ENCODE measurements at places on chromosomes 3 and 15.

GRCh38 chr3:11601446-11602238 is 42.1 kb downstream of the VGLL4 start:
- H3K36me3 ChIP-seq = no peaks in the 10 kb centered on the region
- no peaks in the 10 kb centered on the region for H3K27me3 ChIP-seq
- H3K4me3 ChIP-seq = no peak overlapping the region
- H3K4me1 ChIP-seq = peaks cover 3% of the 10 kb centered on the region

DNA sequence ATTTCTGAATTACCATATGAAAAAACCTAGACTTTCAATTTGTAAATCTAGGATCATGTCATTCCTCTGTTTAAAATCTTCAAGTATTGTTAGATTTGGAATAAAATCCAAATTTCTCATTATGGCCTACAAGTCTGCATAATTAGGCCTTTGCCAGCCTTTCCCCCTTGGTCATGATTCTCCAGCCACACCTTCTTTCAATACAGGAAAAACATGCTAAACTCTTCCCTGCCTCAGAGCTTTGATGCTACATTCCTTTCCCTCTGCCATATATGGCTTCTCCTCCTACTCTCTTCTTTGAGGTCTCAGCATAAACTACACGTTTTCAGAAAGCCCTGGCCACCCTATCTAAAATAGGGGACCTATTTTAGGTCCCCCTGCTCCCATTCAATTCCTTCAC is 48.5 kb downstream of the TM6SF1 start:
- H3K27me3 ChIP-seq = no peaks in the 10 kb centered on the region
- H3K27ac ChIP-seq = no peak overlapping the region
- no peaks in the 10 kb centered on the region for H3K4me1 ChIP-seq
- no peak overlapping the region for H3K4me3 ChIP-seq

GRCh38 chr3:150627557-150627956 is 24.4 kb downstream of the SELENOT start:
- H3K27ac ChIP-seq = no peak overlapping the region
- no peaks in the 10 kb centered on the region for H3K27me3 ChIP-seq
- H3K36me3 ChIP-seq = peaks cover 10% of the 10 kb centered on the region
- no peak overlapping the region for H3K4me3 ChIP-seq
- H3K4me1 ChIP-seq = no peaks in the 10 kb centered on the region

DNA sequence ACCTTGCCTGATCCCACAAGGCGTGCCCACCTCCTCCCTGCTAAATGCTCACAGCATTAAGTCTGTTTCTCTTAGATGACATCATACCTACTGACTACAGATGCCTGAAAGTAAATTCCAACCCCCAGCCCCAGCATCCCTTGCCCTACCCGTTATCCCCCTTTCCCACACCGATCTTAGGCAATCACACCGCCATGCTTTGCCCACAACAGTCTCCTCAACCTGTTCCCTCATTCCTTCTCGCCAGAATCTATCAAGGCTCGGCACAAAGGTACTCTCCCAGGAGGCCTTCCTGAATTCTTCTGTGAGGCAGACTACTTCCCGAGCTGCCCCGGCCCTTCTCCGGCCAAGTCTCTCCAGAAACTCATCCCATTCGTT is 789 bp upstream of the SEC61A1 start:
- no peak overlapping the region for H3K27ac ChIP-seq
- peak overlapping the region; percentile 58 for H3K4me3 ChIP-seq
- peaks cover 16% of the 10 kb centered on the region for H3K4me1 ChIP-seq
- no peaks in the 10 kb centered on the region for H3K27me3 ChIP-seq

DNA sequence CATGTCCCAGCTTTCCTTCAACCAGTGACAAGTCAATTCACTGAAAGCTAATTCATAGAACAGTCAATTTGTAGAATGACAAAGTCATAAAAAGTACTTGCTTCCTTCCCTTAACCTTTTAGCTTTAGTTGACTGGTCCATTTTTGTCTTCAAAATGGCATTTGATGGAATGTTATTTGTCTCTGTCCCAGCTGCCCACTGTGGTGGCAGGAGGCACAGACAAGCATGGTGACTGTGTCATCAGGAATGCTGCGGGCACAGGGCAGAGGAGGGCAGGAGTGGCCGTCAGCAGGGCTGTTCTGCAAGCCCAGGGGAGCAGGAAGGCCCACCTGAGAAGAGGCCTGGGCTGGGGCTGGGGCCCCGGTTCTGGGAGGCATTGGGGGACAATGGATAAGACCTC is 10.0 kb downstream of the IQSEC1 start:
- H3K27ac ChIP-seq = no peak overlapping the region
- no peaks in the 10 kb centered on the region for H3K4me1 ChIP-seq
- H3K4me3 ChIP-seq = no peak overlapping the region
- H3K36me3 ChIP-seq = no peaks in the 10 kb centered on the region
- no peaks in the 10 kb centered on the region for H3K27me3 ChIP-seq

GRCh38 chr3:3893590-3893989 is 94.4 kb downstream of the LRRN1 start:
- no peaks in the 10 kb centered on the region for H3K4me1 ChIP-seq
- no peaks in the 10 kb centered on the region for H3K27me3 ChIP-seq
- H3K36me3 ChIP-seq = no peaks in the 10 kb centered on the region
- H3K27ac ChIP-seq = no peak overlapping the region
- no peak overlapping the region for H3K4me3 ChIP-seq

DNA sequence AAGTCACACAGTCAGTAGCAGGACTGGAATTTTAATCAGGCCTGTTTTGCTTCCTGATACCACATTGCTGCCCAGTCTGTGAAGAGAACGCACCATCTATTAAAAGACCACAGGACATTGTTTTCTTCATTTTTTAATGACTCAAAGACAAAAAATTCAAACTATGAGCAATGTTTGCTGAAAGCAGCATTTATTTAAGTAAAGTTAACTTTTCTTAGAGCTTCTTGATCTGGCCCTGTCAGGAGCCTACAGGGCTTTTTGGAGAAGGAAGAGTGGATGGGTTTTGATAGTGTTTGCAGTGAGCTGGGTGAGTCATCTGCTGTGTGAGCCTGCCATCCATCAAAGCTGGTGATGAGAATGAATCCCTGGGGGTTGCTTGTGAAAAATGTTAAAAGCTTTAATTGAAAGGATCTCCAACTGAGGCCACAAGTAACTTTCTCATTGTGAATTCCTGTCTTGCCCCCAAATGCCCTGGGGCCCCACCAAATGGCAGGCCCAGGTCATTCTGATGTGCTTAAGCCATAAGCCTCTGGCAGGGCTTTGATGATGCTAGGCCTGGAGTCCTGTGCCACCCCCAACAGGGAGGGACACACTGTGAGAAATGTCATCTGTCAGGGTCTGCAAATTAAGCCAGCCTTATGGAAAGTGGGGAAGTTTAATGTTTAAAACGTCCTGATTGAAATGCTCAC is 136.2 kb upstream of the PFN2 start:
- DNase-seq = no peak
- H3K4me3 ChIP-seq = no peak overlapping the region
- no peaks in the 10 kb centered on the region for H3K36me3 ChIP-seq
- peaks cover 7% of the 10 kb centered on the region for H3K4me1 ChIP-seq
- H3K27me3 ChIP-seq = no peaks in the 10 kb centered on the region
- no peak overlapping the region for H3K27ac ChIP-seq

- H3K4me1 ChIP-seq = peaks cover 10% of the 10 kb centered on the region
- no peak for DNase-seq
- H3K36me3 ChIP-seq = no peaks in the 10 kb centered on the region
- no peaks in the 10 kb centered on the region for H3K27me3 ChIP-seq
Measured at GRCh38 chr3:159861369-159861987, 127.2 kb upstream of the IL12A start.

DNA sequence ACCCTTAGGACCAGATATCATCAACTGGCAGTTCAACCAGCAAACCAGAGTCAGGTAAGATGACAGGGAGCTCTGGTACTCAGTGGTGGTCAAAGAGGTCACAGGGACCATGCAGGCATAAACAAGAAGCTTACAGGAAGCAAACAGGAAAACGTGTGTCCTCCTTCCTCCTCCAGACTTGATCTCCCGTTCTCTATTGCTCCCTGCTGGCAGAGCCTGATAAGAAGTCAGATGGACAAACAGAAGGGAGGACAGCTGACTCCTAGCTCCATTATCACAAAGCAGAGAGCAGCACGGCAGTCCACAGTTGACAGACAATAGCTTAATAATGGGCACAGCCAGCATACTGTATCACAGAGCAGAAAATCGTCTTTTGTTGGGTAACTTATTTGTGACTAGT is 156.5 kb upstream of the SLC2A2 start:
- no peak for DNase-seq
- H3K27ac ChIP-seq = no peak overlapping the region
- H3K27me3 ChIP-seq = no peaks in the 10 kb centered on the region
- no peak overlapping the region for H3K4me3 ChIP-seq
- no peaks in the 10 kb centered on the region for H3K36me3 ChIP-seq
- H3K4me1 ChIP-seq = no peaks in the 10 kb centered on the region

DNA sequence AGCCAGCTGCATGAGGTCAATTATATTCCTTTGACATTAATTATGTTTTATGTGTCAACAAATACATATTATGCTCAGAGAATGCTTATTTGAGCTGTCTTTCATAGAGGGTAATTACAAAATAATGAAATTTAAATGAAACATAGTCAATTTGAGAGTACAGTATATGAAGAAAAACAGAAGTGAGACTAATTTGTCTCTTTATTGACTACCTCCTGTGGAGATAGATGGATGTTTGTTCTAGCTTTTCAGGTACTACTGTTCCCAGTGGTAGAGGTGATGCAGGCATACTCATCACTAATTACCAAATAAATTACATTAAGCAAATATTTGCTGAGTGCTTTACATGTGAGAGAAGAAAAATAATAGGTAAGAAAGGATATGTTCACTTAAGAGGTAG is 1129.6 kb downstream of the OTOL1 start:
- H3K4me1 ChIP-seq = no peaks in the 10 kb centered on the region
- no peak overlapping the region for H3K27ac ChIP-seq
- no peak for DNase-seq
- no peak overlapping the region for H3K4me3 ChIP-seq
- H3K36me3 ChIP-seq = no peaks in the 10 kb centered on the region
- H3K27me3 ChIP-seq = no peaks in the 10 kb centered on the region

DNA sequence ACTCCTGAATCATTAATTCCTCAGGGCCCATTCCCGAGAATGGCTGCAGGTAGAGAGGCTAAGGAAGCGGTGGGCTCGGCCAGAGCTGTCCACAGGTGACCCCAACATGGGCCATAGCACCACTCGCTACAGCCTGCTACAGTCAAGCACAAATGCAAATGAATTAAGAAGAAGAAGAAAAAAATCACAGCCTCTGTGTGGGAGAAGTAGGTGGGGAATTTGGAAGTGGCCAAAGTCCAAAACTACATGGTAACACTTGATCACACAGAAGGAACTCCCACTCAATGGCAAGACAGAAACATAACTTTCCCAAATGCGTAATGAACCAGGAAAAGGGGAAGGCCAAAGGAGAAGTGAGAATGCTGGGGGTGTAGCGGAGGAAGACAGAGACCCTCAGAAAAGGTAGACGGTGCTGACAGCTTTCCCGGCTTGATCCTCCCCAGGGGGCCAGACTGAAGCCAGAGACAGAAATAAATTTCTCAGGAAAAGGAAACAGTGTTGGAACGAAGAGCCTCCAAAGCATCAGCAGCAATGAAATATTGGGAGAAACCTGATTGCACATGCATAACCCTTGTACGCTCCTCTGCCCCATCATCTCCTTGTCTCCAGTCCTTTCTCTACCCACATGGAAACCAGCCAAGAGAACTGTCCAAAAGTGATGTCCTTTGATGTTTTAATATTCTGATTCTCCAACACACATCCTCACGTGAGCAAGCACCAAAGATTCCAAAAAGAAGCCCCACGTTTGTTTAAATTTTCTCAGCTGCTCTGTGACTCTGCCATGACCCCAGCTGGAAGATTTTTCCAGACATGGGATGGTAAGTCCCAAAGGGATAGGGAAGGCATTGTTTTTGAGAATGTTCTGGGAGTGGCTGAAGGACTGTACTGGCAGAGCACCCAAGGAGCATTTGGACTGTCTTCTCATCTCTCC is 107.6 kb downstream of the OXNAD1 start:
- no peaks in the 10 kb centered on the region for H3K27me3 ChIP-seq
- H3K27ac ChIP-seq = peak overlapping the region; percentile 77
- DNase-seq = no peak
- peaks cover 6% of the 10 kb centered on the region for H3K4me1 ChIP-seq
- no peaks in the 10 kb centered on the region for H3K36me3 ChIP-seq

DNA sequence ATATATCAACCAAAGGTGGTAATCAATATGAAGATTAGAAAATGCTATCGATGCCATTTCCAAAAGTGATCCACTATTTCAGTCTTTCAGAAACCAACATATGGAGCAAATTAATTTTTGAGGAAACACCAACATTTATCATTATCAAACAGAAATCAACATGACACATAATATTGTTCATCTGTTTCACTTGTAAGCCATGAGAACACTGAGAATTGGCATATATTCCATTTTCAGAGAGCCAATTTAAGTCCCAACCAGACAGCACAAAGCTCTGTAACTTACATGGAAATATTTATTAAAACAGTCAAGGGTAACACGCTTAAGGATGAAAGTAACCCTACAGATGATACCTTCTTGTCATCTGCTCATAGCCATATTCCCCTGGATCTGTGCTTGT is 37.6 kb upstream of the STRIT1 start:
- no peak overlapping the region for H3K27ac ChIP-seq
- no peaks in the 10 kb centered on the region for H3K4me1 ChIP-seq
- H3K4me3 ChIP-seq = no peak overlapping the region

GRCh38 chr15:58288592-58288991 is 143.2 kb upstream of the LIPC start:
- H3K27me3 ChIP-seq = no peaks in the 10 kb centered on the region
- DNase-seq = no peak
- no peak overlapping the region for H3K27ac ChIP-seq
- no peaks in the 10 kb centered on the region for H3K4me1 ChIP-seq
- H3K36me3 ChIP-seq = no peaks in the 10 kb centered on the region

- no peak overlapping the region for H3K27ac ChIP-seq
- H3K4me1 ChIP-seq = peaks cover 1% of the 10 kb centered on the region
- no peak for DNase-seq
- no peaks in the 10 kb centered on the region for H3K27me3 ChIP-seq
Measured at GRCh38 chr15:77481670-77482069, 61.0 kb downstream of the HMG20A start.

DNA sequence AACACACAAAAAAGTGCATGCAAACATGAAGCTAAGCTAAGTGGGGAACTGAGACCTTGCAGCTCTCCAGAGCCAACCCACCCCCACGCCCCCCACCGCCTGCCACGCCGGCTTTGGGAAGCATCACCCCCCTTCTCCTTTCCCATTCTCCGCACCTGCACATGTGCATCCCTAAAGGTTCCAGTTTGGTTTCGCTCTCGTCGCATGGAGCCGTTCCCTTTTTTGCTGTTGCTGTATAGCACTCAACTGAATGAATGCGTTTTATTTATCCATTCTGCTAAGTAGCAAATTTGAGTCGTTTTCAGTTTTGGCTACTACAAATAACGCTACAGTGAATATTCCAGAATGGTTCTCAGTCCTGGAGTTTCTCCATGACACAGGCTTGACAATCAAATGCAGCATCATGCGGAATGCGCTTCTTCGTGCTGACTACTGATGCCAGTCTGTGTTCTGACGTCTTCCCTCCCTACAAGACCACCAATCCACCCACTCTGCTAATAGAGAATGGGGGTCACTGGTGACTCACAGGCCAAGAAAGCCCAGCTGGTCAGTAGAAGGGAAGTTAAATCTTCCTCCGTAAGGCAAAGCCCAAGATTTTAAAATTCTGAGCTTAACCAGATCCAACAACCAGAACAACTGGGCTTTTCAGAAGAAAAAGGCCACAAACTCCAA is 115.3 kb downstream of the XXYLT1 start:
- DNase-seq = no peak
- H3K36me3 ChIP-seq = no peaks in the 10 kb centered on the region
- no peak overlapping the region for H3K27ac ChIP-seq
- no peak overlapping the region for H3K4me3 ChIP-seq
- no peaks in the 10 kb centered on the region for H3K4me1 ChIP-seq
- H3K27me3 ChIP-seq = no peaks in the 10 kb centered on the region

GRCh38 chr15:63436341-63436740 is 54.7 kb upstream of the CA12 start:
- no peaks in the 10 kb centered on the region for H3K4me1 ChIP-seq
- no peak overlapping the region for H3K27ac ChIP-seq
- no peaks in the 10 kb centered on the region for H3K36me3 ChIP-seq
- no peak overlapping the region for H3K4me3 ChIP-seq
- H3K27me3 ChIP-seq = no peaks in the 10 kb centered on the region
